ENCODE measurements at places on chromosomes 7 and 10. TPM values are rescaled to one million over a fixed set of nuclear protein-coding genes. Genes with fewer than 3 reads are reported as not detected.

GRCh38 chr10:131700032-131700431, 200.8 kb upstream of the PPP2R2D start:
- peak; percentile 29 for DNase-seq
- H3K27me3 ChIP-seq: no peaks in the 10 kb centered on the region
- no peaks in the 10 kb centered on the region for H3K36me3 ChIP-seq
- no peak overlapping the region for H3K4me3 ChIP-seq

GRCh38 chr7:28588602-28589001, 176.3 kb downstream of the CREB5 start:
- no peak for DNase-seq
- H3K27me3 ChIP-seq: no peaks in the 10 kb centered on the region
- no peak overlapping the region for H3K4me3 ChIP-seq
- H3K27ac ChIP-seq: no peak overlapping the region
- H3K4me1 ChIP-seq: no peaks in the 10 kb centered on the region

DNAJC1 gene
- total RNA-seq: 54.3 TPM

TMEM184A gene
- 3.2 TPM for total RNA-seq

DNA sequence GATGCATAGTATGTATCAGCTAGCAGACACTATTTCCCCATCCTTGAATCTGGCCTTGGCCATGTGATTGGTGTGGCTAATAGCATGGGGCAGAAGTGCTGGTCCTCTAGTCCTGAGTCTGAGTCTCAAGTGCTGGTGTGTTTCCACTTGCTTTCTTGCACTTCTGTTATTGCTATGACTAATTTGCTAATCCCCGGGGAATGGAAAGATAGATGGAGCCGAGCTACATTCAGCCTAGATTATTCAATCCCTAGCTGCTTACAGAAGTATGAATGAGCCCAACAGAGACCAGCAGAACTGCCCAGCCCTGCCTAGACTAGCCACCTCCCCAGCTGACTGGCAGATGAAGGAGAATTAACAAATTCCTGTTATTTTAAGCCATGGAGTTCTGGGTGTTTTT, 53.2 kb upstream of the SYPL1 start:
- no peak for DNase-seq
- peaks cover 5% of the 10 kb centered on the region for H3K27me3 ChIP-seq
- no peaks in the 10 kb centered on the region for H3K36me3 ChIP-seq
- H3K27ac ChIP-seq: no peak overlapping the region

PTPRN2 gene
- 2.1 TPM for total RNA-seq

GRCh38 chr10:73874267-73875138, at the start of gene CAMK2G:
Gene CAMK2G (minus strand): TSS chr10:73874555. CDS start chr10:73874461, 94 bp downstream.
- no peak within 1 kb of the TSS for H3K27ac ChIP-seq
- peak; percentile 90 for DNase-seq
- H3K4me1 ChIP-seq: peaks cover 10% of the 10 kb centered on the region
- H3K4me3 ChIP-seq: peak within 1 kb of the TSS; percentile 90
- no peaks in the 10 kb centered on the region for H3K27me3 ChIP-seq

GRCh38 chr7:84837405-84837804, 349.5 kb downstream of the SEMA3D start:
- H3K27ac ChIP-seq: no peak overlapping the region
- H3K4me3 ChIP-seq: no peak overlapping the region
- no peaks in the 10 kb centered on the region for H3K27me3 ChIP-seq
- H3K4me1 ChIP-seq: no peaks in the 10 kb centered on the region
- no peaks in the 10 kb centered on the region for H3K36me3 ChIP-seq

GRCh38 chr10:58356756-58357155, 21.9 kb downstream of the UBE2D1 start:
- H3K36me3 ChIP-seq: no peaks in the 10 kb centered on the region
- H3K27ac ChIP-seq: no peak overlapping the region
- no peak overlapping the region for H3K4me3 ChIP-seq
- H3K4me1 ChIP-seq: peaks cover 7% of the 10 kb centered on the region
- no peak for DNase-seq

GRCh38 chr10:117830787-117831212, 215.9 kb downstream of the RAB11FIP2 start:
- no peak overlapping the region for H3K4me3 ChIP-seq
- H3K4me1 ChIP-seq: no peaks in the 10 kb centered on the region
- no peak overlapping the region for H3K27ac ChIP-seq
- H3K36me3 ChIP-seq: no peaks in the 10 kb centered on the region
- no peak for DNase-seq

- no peaks in the 10 kb centered on the region for H3K36me3 ChIP-seq
- no peak overlapping the region for H3K4me3 ChIP-seq
- no peaks in the 10 kb centered on the region for H3K27me3 ChIP-seq
- H3K27ac ChIP-seq: no peak overlapping the region
These were observed 722.2 kb downstream of the PARD3 start for GRCh38 chr10:34092891-34093290.

- no peaks in the 10 kb centered on the region for H3K36me3 ChIP-seq
- H3K4me3 ChIP-seq: no peak within 1 kb of the TSS
- H3K27ac ChIP-seq: no peak within 1 kb of the TSS
- no peak for DNase-seq
- H3K4me1 ChIP-seq: peaks cover 20% of the 10 kb centered on the region
These were observed at the start of gene PRSS2 for GRCh38 chr7:142770661-142771352. Gene PRSS2 (plus strand): TSS chr7:142770970. CDS start chr7:142770983, 13 bp downstream.

Measured in SJSA1 (cell line).